Jurkat, Clone E6-1 (cell line): ENCODE measurements at places on chromosomes 2 and 18.

- no peak for DNase-seq
These were observed 158.5 kb downstream of the FTCDNL1 start for GRCh38 chr2:199692489-199692888.

DNA sequence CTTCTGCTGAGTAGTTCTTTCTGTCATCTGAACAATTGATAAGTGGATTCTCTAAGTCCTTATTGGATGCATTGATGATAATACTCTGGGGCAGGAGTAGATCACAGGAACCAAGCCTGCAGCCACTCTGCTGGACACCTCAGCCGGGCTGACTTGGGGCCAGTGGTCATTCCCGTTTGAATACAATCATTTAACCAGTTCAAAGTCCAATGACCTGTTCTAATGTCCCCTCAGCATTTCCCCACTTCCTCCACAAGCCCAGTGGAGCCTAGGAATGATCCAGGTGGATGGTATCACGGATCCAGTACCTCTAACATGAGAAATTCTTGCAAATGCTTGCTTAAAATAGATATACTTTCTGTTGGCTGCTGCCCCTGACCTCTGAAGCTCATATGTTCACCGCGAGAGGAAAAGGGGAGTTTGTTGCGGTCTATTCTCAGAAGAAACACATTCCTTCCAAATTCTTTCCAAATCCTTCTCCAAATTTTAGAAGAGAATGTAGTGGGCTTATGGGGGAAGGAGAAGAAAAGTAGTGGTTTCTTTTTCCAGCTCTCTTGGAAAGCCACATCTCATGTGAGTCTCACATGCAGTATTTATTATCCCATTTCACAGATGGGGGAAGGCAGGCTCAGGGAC, 170.9 kb downstream of the INHBB start:
- DNase-seq, result no peak

- no peak for DNase-seq
These were observed 323.2 kb upstream of the MEX3C start for GRCh38 chr18:51520676-51521180.

DNA sequence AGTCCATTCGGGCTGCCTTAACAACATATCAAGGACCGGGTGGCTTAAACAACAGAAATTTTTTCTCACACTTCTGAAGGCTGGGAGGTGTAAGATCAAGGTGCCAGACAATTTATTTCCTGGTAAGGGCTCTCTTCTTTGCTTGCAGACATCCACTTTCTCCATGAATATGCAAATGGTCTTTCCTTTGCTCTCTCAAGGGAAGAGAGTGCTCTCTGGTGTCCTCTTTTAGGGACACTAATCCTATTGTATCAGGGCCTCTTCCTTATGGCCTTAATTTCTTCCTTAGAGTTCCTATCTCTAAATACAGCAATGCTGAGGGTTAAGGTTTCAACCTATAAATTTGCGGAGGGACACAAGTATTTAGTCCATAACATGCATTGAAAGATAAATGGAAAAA, 770.8 kb downstream of the DSC3 start:
- DNase-seq, result no peak

DNA sequence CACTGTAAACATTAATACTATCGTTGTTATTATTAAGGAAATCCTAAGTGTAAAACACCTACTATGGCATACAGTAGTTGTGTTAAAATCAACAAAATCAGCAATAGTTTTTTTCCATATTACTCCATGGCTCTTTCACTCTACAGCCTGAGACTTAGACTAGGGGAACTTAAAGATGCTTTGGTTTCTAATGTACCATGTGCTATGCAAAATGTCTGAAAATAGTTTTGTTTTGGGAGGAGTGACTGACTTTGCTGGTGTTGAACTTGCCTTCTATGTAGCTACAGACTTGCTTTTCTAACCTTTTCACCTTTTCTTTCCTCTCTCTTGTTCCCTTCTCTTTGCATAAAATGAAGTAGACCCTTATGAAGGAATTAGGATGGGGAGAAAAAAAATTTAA, 159.0 kb upstream of the CCDC195 start:
- no peak for DNase-seq

- no peak for DNase-seq
These were observed 21.2 kb downstream of the TGFA start for GRCh38 chr2:70532244-70532935.

- DNase-seq, result no peak
These were observed 205.8 kb upstream of the NCKAP5 start for GRCh38 chr2:133773854-133774653.

- DNase-seq, result no peak
These were observed 87.3 kb downstream of the BABAM2 start for GRCh38 chr2:27977731-27978312.

- DNase-seq, result no peak
These were observed 227.9 kb upstream of the SIX2 start for GRCh38 chr2:45237128-45237527.

- no peak for DNase-seq
These were observed 69.2 kb downstream of the TRIP12 start for GRCh38 chr2:229852565-229852964.

DNA sequence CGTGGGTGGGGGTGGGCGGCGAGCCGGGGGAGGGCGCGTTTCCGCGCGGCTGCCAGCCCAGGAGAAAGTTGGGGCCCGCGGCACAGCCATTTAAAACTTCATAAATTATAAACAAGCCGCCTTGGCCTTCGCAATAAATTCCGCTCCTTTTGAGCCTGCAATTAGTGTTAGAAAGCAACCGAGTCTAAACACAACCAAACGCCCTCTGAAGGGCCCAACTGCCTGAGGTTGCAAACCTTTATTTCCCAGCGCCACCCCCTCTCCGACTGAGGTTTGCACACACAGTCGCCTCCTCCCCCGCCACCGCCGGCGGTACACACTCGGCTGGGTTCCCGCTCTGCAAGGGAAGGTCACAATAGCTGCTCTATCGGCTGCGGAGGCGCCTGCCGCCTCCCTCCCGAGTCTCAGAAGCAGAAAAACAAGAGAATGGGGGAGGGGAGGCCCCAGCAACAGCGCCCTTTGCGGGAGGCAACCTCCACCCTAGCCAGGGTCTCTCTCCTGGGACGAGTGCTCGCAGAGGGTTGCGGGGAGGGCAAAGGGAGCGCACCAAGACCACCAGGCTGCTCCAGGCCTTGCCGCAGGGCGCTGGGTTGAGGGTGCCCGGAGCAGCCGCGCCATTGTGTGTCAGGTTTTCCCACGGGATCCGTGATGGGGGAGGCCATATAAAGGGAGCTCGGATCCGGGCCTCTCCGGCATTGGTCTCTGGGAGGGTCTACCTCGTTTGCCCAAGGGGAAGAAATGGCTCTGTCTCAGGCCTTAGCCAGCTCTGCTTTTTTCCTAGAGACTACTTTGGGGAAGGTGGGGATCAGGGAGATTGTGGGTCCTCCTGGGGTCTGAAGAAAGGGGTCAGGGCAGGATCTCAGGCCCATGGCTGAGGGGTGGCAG, 13.4 kb upstream of the HOXD1 start:
- peak; percentile 53 for DNase-seq

DNA sequence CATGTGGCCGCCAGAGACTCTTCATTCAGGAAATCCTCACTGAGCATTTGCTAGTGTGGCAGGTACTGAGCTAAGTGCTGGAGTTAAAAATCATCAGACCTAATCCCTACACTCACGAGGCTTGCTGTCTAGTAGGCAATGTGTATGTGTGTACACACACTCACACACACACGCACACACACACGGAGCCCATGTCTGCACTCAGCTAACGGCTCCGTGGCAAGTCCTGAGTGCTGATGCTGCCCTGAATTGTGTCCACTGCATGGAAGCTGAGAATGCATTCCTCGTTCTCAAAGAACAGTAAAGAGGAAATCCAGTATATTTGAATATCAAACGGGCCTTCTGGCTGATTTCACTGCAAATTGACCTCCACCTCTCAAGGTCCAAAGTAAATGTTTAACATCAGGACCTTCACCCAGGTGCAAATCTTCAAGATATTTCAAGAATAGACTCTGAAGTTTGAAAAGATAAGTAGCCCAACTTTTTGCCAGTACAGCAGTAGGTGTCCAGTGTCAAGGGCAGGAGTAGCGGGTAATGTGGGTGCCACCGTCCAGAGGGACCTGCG, 136.1 kb upstream of the TTC39C start:
- DNase-seq, result no peak

GRCh38 chr2:146931109-146931508, 913.7 kb upstream of the ACVR2A start:
- DNase-seq, result no peak

DNA sequence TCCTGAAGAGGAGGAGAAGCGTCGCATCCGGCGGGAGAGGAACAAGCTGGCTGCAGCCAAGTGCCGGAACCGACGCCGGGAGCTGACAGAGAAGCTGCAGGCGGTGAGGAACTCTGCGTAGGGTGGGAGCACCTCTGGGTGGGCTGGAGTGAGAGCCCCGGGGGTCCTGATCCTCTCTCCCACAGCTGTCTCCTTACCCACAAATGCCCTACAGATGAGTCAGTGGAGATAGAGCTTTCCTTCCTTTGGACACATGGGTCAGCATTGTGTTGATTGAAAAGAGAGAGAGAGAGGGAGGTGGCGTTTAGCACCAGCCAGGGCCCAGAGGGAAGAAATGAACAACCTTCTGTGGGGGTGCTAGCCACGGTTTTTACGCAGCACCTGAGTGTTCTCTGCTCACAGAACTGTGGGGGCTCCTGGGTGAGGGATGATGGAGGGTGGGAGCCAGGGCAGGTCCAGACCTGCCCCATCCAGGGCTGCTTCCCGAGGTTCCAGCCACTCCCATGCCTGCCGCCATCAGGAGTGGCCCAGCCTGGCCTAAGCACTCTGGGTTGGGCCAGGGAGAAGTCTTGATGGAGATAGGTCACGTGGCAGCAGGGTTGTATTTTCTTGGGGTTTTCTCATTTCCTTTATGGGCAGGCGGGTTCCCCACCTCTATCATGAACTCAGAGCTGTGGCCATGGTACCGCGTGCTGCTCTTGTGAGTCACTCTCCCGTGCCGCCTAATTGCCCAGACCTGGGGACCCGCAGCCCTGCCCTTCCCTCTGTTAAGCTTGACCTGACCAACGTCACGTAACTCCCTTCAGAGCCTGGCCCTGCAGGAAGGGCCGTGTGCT, 16.3 kb downstream of the FOSL2 start:
- peak; percentile 54 for DNase-seq

GRCh38 chr2:19425419-19425818, 67.0 kb upstream of the OSR1 start:
- DNase-seq, result no peak

DNA sequence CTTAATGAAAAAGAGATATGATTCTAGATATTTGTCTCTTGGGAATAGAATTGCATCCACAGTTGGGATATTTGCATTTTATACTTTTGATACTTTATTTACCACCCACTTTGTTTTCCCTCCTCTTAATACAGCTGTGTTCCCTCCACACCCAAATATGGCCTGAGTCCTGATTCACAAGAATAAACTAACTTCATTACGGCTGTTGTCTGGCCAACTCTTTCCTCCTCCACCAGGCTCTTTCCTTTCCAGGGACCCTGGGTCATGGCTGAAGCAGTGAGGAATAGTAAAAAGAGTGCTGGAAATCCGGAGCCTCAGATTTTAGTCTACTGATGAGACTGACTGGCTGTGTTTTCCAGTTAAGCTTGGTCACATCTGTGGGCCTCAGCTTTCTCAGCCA, 48.4 kb upstream of the STAM2 start:
- no peak for DNase-seq

- DNase-seq, result peak; percentile 16
These were observed 104.5 kb upstream of the YWHAQ start for GRCh38 chr2:9735335-9735734.

GRCh38 chr2:168499500-168499899, 43.4 kb downstream of the CERS6 start:
- no peak for DNase-seq

DNA sequence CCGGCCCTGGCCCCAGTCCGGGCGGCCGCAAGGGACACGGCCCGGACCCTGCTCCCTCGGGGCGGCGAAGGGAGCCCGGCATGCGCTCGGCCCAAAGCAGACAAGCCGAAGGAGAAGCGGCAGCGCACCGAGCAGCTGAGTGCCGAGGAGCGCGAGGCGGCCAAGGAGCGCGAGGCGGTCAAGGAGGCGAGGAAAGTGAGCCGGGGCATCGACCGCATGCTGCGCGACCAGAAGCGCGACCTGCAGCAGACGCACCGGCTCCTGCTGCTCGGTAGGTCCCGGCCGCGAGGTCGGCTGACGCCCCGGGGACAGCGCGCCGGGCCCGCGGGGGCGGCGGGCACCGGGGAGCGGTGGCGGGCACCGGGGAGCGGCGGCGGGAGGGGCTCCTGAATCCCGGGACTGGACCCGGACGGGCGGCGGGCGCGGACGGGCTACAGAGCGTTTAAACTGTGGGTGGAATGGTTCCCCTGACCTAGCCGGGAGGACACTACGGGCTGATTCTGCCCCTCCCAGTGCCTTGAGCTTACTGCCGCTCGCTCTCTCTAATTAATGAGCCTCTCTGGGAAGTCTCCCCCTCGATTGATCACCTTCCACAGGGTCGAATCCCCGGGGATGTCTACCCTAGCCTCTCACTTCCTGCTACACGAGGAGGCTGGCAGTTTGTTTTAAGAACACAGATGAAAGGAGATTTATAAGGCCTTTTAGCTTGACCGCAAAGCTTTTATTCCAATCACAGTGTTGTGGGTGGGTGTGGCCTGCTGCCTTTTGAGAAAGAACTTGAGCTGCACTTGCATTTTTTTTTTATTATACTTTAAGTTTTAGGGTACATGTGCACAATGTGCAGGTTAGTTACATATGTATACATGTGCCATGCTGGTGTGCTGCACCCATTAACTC, 853 bp downstream of the GNAL start:
- peak; percentile 54 for DNase-seq

- no peak for DNase-seq
These were observed 15.4 kb downstream of the HJURP start for GRCh38 chr2:233838726-233839446.

GRCh38 chr2:85905187-85905666, 16.4 kb upstream of the ST3GAL5 start:
- no peak for DNase-seq
